ENCODE measurements at places on chromosomes 16 and 17.

DNA sequence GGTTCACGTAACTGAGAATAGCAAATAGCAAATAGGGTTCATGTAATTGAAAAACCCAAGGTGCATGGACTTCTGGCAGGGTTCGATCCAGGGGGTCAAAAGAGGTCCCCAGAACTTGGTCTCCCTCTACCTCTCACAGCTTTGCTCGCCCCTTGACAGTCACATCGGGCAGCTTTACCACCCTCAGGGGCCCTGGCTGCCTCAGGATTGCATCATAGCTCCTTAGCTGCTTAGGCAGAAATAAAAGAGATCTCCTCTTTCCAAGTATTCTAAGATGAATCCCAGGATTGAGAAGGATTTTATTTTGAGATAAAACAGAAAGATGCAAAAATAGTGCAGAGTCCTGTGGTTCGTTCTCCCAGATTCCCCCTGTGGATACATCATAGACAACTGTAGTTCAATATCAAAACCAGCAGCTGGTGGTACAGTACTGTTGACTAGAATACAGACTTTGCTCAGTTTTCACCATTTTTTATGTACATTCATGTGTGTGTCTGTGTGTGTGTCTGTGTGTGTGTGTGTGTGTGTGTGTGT, 12.8 kb downstream of the ADGRG3 start:
- no peak for DNase-seq

GRCh38 chr17:73324160-73324475, 12.3 kb upstream of the CDC42EP4 start:
- no peak for DNase-seq

DNA sequence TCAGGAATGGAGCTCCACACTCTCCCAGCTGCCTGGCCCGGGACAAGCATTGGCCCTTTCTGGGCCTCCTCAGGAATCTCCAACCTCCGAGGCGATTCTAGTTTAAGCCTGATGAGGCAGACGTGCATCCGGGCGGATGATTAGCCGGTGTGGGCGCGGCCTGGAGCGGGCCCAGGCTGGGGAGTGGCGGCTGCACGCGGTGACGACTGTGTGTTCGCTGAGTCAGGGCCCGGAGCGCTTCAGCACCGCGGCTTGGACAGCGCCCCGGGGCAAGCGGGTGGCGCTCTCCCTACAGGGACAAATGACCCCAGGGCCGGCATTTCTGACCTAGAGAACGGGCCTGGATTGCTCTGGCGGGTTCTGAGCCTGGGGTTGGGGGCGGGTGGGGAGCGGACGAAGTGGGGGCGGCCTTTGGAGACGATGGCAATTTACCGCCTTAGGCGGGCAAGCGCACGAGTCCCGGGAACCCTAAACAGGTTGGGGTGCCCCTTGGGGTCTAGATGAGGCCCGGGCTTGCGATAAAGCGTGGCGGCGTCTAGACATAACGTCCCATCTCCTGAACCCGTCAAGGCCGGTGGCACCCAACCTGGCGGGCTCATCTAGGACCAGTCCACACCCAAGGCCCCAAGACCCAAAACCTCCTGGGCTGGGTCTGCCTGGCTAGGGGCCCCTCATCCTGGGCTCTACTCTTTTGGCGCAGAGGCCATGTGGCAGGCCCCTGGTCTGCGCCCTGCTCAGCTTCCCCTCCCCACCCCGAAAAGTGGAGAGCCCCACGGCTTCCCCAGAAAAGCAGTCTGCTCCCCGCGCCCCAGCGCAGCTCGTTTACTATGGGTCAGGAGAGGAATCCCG, 22.3 kb upstream of the ZNHIT3 start:
- no peak for DNase-seq

DNA sequence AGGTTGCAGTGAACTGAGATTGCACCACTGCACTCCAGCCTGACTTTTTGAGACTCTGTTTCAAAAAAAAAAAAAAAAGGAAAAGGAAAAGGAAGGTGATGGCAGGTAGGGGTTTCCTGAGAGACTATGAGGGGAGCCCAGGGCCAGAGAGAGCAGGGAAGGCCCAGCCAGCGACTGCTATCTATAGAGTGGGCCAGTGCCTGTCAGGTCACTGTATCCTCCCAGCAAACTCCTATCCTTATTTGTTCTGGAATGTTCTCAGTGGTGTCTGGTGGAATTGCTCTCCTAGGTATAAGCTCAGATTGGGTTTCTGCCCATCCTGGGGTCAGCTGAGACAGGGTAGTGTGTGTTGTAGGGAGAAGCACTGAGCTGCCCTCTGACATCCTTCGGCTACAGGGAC, 14.9 kb upstream of the TMEM11 start:
- DNase-seq = no peak

GRCh38 chr17:44940317-44940716, 7.3 kb downstream of the KIF18B start:
- DNase-seq = no peak

- DNase-seq = no peak
Observed at GRCh38 chr16:17748044-17748719, 277.4 kb upstream of the XYLT1 start.

DNA sequence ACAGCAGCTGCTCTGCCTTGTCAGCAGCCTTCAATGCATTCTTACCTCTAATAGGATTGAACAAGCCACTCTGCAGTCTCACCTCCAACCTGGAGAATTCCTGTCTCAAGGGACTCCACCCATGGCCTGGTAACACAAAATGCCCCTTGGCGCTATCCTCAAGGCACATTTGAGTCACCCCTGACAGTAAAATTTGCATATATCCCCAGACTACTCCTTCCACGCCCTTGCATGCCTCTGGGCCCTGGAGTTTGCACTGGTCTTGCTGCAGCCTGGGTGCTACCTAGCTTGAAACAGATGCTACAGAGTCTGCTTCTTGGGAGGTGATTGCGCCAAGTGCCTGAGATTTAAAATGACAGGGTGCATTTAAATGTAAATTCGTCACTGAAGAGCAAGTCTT, 391.4 kb upstream of the MAF start:
- no peak for DNase-seq

- DNase-seq = no peak
Observed at GRCh38 chr17:58493506-58493905, 5.3 kb upstream of the HSF5 start.

DNA sequence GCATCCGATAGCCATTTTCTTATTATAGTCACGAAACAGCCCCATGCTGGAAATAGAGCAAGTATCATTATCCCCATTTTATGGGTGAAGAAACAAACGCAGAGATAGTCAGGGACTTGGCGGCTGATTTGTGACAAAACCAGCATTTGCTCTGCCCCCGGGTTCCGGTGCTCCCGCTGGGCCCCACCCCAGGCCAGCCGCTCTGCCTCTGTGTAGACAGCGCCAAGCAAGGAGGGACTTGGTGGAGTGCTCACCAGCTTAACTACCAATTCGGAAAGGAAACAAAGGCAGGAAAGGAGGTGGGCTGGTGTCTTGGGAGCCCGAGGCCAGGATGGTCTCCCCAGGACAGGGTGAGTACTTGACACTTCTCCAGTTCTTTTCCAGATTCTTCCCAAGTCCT, 10.0 kb downstream of the SRL start:
- no peak for DNase-seq

DNA sequence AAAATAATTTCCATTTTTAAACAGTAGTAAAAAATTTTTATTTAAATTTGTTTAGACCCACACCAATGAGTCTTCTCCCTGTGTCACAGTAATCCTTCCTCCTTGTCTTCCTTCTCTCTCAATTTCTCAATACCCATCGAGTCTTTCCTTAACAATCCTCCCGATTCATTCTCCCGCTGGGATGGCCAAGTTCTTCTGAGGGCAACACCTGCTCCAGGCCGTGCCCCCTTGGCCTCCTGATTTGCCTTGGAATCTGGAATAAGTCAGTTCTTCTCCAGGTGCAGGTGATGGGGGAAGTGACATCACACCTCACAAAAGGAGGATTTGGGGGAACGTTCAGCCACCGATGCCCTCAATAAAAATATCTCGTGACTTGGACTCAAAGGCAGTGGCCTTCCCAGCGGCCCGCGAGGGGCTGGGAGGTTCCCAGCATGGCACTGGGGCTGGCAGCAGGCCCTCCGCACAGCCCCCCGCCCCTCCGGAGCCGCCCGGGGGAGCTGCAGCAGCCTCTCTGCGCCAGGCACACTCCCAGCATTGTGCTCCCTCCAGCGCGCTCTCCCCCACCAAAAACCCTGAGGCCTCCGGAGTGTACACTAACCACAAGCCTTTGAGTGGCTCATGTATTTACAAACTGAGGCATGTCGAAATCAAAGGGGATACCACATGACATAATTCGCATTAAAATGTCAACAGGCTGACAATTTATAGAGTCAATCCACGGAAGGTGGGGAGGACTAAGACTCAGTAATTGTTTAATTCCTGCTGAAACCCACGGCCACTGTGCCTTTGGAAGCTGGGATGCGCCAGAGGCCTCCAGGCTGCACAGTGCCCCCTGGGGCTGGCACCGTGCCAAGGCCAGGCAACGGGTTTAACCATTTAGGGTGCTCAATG, 120.5 kb downstream of the ZFHX3 start:
- DNase-seq = no peak

DNA sequence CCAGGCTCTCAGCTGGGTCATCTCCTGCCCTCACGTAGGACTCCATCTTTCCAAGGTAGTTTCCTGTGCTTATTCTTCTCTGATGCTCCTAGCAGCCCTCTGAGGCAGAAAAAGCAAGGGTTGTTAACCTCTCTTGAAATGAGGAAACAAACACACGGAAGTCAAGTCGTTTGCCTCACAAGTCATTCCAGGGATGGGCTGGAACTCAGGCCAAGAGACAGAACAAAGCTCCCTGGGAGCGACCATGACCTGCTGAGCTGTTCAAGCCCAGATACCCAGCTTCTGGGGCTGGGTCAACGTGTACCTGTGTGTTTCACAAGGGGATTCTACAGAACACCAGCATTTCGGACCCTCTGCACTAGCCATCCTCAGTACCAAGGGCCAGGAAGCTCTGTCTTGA, 28.1 kb downstream of the SRL start:
- no peak for DNase-seq

DNA sequence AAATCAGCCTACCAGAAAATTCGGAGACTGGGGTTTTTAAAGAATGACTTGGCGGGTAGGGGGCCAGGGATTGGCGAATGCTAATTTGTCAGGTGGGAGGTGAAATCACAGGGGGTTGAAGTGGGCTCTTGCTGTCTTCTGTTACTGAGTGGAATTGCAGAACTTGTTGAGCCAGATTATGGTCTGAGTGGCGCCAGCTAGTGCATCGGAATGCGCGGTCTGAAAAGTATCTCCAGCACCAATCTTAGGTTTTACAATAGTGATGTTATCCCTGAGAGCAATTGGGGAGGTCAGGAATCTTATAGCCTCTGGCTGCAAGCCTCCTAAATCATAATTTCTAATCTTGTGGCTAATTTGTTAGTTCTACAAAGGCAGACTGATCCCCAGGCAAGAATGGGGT, 762 bp upstream of the RBL2 start:
- no peak for DNase-seq

- no peak for DNase-seq
Observed at GRCh38 chr17:78127888-78128550, 536 bp downstream of the TMC6 start.

GRCh38 chr17:40832840-40833239, 10.4 kb upstream of the KRT10 start:
- DNase-seq = no peak

DNA sequence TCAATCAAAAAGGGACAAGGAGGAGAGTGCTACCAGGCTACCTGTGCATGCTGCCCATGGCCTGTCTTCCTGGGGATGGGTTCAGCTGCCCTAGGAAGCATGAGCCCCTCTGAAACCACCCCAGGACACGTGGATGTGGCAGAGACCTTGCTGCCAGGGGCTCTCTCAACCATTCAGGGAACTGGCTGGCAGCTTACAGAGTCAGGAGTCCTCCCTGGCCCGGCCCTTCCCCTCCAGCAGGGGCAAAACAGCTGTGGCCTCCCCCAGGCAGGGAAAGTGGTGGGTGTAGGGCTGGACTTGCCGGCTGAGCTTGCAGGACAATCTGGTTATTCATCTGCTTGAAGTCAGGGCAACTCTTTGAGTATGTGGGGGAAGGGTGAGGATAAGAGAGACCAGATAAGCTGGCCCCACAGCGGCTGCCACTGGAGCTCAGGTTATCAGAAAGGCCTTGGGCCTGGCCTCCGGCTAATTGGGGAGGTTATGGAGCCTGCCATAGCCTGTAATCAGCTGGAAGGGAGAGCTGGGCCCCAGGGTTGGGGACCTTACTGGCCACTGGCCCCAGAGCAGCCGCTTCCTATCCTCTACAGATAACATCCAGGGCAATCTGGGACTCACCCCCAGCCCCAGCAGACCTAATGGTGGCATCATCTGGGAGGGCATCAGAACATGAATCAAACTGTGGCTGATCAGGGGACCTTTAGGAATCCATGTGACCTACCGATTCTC, 5.6 kb upstream of the TBX2 start:
- no peak for DNase-seq

DNA sequence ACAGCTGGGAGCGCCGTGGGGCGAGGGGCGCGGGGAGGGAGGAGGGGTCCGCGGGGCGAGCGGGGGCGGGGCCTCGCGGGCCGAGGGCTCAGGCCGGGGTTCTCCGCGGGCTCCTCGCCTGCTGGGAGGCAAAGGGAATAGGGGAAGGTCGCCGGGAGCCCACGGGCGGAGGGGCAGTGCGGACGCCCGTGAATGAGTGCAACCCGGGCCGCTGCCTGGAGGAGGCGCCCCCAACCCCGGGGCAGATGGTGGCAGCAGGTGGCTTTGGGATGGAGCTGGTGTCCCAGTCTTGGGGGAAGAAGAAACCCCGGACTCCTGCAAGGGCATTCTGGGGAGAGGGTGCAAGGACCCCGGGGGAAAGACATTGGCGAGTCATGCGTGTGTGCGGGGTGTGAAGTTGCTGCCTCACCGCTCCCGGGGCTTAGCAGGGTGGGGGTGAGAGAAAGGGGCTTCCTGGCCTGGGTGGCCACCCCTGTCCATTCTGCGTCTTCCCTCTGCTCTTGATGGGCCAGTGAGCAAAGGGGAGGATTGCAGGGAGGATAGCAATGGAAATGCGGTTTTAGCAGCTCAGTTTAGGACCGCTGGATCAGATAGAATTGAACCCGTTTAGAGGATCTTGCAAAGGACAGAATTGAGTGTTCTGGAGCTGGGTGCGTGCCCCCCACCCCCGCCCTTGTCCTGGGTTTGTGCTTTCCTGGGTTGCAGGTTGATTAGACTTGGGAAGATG, 526 bp downstream of the KIAA0513 start:
- DNase-seq = no peak

- DNase-seq = peak; percentile 83
Observed at GRCh38 chr17:48593840-48594537, 410 bp upstream of the HOXB5 start.

Data from NCI-H1417 treated with DMSO at 0.1 percent for 48 hours (cell line).